ENCODE measurements at places on chromosomes 5 and 9. TPM values are rescaled to one million over a fixed set of nuclear protein-coding genes. Genes with fewer than 3 reads are reported as not detected.
A peak's percentile ranks its signal among the peaks of the same experiment; 100 is the strongest.

AHRR gene
- 17.3 TPM for total RNA-seq

LVRN gene
- 0.46 TPM for total RNA-seq

PCDH1 gene
- 10.9 TPM for total RNA-seq

DNA sequence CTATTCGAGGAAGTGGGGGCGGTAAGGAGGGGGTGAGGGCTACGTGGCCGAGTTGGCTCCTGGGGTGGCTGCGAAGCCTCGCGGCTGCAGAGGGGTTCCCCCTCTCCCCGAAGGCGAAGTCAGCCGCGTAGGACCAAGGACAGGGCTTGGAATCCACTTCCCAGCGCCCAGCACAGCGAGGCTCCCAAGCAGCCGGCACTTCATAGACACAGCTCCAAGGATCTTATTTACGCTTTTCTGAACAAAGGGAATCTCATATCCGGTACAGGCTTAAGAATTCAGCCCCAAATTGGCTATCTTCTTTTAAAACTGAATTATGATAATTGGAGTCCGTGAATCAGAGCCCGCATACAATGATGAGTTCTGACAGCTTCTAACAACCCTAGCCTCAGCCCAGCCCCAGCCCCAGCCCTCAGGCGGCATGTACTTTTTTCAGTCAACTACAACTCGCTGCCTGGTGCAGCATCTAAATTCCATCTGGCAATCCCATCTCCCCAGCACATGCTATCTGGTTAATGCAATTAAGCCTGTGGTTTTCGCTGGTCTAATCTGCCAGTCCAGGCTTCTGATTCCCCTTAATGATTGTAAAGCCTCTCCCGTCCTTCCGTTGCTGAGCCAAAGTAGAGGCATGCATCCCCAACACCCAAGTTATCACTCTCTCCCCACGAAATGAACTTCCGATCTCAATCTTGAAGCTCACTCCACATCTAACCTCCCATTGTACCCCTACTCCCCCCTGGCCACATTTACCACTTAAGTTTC is 1.0 kb downstream of the ELAVL2 start:
- no peak overlapping the region for H3K4me3 ChIP-seq
- H3K27me3 ChIP-seq, result peaks cover 33% of the 10 kb centered on the region
- DNase-seq, result peak; percentile 71
- H3K36me3 ChIP-seq, result no peaks in the 10 kb centered on the region
- H3K4me1 ChIP-seq, result peaks cover 12% of the 10 kb centered on the region

DNA sequence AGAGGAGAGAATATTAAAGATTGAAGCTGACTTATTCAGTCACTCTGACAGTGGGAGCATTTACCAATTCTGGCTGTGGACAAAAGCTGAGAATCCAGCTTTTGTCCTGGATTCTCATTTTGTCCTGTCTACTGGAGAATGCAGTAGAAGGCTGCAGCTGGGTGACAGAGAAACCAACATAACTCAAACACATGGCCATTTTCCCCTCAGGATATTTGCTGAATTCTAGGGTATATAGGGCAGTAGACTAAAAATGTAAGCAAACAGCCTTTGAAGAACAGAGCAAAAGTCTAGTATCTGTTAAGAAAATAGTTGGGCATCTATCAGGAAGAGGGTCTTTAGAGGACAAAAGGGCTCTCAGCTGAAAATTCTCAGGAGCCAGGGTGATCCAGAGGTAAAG is 20.6 kb downstream of the ZNF484 start:
- H3K27ac ChIP-seq, result no peak overlapping the region
- no peak overlapping the region for H3K4me3 ChIP-seq
- peaks cover 11% of the 10 kb centered on the region for H3K4me1 ChIP-seq
- peaks cover 36% of the 10 kb centered on the region for H3K36me3 ChIP-seq
- H3K27me3 ChIP-seq, result no peaks in the 10 kb centered on the region
- DNase-seq, result no peak

Data from chondrocyte (in vitro differentiated cells).